ENCODE measurements at places on chromosomes 3 and 15.

DNA sequence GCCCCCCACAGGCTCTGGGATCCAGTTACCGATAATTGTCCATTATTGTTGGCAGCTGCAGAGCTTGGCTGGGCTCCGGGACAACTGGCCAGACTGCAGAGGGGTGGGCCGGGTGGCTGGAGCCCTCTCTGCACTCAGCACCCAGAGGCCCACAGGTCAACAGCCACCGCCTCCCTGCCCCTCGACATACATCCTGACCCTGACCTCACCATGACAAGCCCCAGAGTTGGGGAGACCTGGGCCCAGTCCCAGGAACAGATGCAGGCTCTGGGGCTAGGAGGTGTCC lies 22.4 kb downstream of the PTH1R start:
- no peak for DNase-seq

DNA sequence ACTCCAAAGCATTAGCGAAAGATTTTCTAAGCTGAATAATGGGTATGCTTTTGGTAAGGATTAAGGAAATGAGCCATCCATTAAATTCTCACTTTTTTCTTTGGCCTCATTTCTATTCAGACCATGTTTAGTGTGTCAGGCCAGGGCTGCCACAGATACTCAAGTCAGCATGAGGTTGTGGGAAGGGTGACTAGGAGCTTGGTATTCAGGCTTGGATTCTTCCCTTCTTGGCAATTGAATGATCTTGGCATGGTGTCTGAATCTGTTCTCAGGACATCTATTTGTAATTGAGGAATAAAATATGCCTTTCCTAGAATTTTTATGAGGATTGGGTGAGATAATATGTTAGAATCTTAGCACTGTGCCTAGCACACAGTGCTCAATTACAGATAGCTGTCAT lies 11.2 kb downstream of the CCNB2 start:
- no peak for DNase-seq

DNA sequence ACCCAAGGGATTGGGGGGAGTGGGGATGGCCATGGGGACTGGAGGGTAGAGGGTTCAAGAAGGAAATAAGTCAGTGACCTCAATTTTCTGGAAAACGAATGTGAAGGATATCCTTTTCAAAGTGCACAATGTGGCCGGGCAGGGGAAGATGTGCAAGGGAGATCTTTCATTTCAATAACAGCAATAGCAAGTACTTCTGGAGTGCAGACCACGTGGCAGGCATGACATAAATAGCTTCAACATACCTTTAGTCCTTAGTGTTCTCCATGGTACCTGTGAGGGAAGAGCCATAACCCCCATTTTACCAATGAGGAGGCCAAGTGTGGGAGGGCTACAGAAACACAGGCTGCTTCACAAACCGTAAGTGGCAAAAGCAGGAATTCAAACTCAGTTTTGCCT lies 138.7 kb downstream of the FOXP1 start:
- no peak for DNase-seq

DNA sequence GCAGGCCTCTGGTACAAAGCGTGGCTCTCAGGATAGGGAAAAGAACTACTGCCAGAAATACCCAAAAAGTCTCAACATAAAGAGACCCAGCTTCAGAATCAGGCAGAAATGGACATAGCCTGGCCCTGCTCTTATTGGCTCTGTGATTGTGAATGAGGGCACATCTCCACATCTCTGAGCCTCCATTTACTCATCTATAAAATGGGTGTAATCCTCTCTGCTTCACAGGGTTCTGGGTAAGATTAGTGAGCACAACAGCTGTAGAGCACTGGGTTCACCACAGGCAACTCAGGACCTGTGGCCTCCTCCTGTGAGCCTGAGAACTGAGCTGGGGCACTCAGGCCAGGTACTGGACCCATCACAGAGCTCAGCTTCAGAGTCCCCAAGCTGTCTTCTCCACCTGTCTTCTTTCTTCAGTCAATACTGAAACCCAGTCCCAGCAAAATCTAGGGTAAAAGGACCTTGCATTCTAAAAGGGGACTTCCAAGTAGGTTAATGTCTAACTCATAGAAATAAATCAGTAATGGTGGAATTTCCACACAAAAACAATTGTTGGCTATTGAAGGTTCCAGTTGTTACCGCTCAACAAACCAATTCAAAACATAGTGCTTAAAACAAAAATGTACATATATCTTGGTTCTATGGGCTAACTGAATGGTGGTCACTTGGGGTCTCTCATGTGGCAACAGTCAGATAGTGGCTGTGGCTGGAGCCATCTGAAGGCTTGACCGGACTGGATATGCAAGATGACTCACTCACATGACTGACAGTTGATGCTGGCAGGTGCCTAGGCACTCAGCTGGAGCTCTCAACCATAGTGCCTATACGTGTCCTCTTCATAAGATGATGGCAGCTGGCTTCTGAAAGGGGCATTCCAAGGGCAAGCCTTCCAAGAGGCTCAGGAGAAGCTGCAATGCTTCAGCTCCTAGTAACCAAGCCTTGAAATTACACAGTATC lies 47.3 kb downstream of the TRIM42 start:
- no peak for DNase-seq

DNA sequence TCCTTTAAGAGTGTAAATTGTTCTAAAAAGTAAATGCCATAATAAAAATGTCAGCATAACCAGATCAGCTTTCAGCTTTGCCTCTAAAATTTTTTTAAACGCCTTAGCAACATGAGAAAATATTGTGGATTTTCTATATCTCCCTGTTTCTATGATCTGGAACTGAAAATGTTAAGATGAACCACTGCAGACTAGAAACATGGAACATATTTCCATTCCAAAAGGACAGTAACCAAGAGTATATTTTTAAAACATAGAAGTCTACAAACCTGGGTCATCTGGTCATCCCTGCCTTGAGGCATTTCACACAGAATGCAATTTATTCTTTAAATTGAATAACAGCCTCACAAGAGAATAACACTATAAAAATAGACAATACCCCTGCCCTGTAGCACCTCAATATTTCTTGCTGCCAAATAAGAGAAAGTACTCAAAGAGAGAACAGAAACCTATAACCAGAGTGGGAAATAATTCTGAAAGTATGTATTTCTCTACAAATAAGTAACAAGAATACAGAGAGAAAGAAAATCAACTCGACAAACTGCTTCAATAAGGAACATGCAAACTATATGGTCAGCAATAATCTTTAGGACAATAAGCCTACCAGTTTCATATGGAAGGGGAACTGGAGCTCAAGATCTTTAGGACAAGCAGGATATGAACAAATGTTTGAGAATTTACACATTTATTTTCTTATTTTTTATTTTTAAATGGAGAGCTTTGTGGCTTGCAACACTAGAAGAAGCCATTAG lies 949.0 kb downstream of the EPHA3 start:
- no peak for DNase-seq

- no peak for DNase-seq
These were observed 72.9 kb upstream of the GALNT15 start for GRCh38 chr3:16101295-16102186.

DNA sequence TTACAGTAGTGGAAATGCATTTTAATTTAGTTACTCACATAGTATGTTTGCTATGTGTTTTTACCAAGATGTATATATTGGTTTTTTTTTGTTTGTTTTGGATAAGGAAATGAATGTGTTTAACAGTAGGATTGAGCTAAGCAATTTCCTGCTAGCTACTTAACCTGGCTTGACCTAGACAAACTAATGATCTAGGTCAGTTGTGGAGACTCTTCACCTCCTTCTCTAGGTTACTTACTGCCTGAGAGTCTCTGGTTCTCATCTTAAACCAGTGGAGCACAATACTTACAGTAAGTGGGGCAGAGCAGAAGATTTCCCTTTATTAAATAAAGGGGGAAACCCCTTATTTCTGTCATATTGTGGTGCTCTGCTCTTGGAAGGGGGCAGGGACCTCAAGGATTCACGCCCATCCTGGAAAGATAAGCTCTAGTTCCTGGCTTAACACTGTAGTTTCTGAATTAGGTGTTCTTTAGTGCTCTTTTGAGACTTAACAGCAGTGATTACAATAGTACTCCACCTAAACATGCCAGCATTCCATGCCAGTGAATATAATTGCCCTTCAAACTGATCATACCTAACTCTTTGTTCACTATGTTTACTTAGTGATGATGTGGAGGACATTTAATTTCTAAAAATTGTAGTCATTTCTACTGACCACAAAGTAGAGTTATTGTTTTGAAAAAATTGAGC lies 79.9 kb downstream of the UBP1 start:
- DNase-seq: no peak

GRCh38 chr3:124256156-124256555 lies 264.2 kb upstream of the ROPN1 start:
- DNase-seq: no peak

DNA sequence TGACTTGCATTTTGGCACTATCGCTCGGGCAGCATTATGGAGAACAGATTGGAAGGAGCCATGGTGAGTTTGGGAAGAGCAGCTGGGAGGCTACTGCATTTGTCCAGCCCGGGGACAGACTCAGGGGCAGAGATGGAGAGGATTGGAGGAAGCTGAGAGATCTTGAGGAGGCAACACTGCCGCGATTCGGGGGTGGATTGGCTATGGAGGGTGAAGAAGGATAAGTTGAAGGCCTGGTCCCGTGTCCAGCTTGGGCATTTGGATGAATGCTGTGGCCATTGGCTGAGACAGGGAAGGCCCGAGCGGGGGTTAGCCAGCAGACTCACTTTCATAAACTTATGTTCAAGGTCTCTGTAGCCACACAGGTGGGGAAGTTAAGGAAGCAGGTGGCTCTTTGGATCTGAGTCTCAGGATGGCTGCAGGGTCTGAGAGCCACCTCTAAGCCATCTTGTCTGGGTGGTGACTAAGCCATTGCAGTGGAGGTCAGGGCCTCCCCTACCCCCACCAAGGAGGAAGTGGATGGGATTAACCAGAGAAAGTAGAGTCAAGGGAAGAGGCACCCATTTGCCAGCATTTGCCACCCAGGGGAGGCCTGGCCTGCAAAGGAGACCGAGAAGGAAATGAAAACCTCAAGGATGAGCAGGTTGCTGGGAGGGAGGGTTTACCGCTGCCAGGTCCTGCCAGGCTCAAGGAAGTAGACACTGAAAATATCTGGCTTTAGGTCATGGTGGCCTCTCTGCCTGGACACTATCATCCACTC lies 144.0 kb upstream of the TLE3 start:
- DNase-seq: no peak

- DNase-seq: no peak
These were observed 14.2 kb downstream of the THRB start for GRCh38 chr3:24480497-24480896.

- no peak for DNase-seq
These were observed 3.7 kb downstream of the DUOX1 start for GRCh38 chr15:45133561-45133920.

DNA sequence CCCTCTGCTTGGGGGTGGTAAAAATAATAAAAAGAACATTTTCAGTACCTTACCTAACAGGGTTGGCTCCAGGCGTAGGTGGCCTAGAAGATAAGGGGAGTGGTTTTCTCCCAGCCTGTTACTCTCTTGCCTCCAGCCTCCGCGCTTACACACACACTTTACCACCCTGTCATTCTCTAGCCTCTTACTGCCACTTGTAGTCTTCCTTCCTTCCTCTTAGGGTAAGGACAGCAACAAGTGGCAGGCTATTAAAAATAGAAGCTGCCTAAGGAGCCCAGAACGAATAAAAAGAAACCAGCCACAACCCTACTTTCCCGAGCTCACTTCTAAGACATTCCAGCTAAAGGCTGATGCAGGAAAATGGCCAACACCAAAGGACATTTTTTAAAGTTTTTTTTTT lies 9.6 kb upstream of the LIPH start:
- no peak for DNase-seq

DNA sequence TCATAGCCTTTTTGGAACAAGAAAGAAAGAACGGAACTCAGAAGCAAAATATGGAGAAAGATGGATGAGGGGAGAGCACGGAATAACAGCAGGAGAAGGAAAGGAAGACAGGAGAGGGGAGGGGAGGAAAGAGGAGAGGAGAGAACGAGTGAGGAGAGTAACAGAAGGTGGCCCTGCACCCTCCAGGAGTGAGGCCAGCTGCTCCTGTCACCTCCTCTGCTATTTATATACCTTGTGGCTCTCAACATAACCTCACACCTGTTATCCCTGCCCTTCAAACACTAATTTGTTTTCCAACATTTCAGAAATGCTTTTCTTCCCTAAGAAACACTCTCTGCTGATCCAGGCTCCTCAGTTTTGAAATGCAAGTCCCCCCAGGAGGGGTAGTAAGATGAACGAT lies 53.4 kb upstream of the ATP2B2 start:
- no peak for DNase-seq

- no peak for DNase-seq
These were observed 386.5 kb downstream of the SHQ1 start for GRCh38 chr3:72461787-72462186.

DNA sequence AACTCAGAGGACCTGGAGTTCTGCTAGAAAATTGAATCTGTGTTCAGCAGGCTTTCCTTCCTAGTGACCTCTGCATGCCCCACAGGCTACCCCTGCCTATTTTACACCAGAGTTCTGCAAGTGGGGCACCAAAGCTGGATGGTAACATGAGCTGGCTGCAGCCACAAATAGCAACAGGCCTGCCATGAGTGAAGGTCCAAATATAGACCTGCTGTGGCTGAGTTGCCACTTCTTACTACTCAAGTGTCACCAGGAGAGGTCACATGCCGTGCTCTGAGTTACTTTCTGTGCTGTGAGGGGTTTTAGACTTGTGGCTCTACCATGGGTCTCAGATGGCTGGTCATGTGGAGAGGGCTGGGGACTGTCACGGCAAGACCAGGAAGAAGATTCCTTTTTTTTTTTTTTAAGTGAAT lies at the start of gene FSD2:
FSD2 (minus strand) TSS at position 76 of the 413 bp plus-strand sequence. CDS start 18,679 bp downstream, outside the sequence.
- no peak for DNase-seq

DNA sequence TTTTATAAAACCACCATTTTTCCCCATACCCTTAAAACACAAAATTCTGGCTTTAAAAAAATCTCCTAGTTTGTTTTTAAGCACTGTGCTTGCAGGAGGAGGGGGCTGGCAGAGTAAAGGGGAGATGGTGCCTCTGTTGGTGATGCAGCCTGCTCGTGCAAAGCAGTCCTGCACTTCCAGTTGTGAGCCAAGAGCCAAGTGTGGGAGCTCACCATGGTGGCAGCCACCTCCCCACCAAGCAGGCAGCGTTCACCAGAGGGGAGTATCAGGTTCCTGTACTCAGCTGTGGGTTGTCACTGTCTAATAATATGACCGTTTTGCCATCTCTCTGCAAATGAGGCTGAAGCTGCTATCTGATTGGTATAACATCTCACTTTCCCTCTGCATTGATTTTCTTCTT lies 164.8 kb downstream of the SYNPR start:
- no peak for DNase-seq

DNA sequence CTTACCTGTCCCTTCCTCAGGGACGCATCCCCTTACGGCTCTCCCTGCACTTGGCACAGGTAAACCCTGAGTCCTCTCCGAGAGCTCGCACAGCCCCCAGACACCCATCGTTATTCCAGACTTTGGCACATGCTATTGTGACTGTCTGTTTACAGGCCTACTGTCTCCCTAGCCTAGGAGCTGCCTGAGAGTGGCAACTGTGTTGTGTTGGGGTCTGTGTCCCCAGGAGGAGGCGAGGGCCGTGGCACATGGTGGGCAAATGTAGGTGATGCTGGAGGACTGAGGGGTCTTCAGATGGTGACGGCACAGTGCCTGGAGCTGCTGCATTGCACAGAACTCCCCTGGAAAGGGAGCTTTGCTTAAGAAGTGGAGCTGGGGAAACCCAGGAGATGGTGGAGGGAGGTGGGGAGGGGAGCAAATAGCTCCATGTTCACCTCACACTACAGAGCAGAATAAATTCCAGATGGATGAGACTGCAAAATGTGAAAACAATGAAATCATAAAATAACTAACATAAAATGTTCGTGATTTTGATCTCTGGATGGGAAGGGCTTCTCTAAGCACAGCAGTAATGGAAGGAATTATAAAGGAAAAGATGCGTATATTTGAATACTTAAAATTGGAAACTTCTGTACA lies 96.5 kb downstream of the SMAD6 start:
- no peak for DNase-seq

GRCh38 chr3:184145111-184145524 lies 10.0 kb downstream of the EIF2B5 start:
- no peak for DNase-seq
